ENCODE measurements at places on chromosomes 1 and 21.

DNA sequence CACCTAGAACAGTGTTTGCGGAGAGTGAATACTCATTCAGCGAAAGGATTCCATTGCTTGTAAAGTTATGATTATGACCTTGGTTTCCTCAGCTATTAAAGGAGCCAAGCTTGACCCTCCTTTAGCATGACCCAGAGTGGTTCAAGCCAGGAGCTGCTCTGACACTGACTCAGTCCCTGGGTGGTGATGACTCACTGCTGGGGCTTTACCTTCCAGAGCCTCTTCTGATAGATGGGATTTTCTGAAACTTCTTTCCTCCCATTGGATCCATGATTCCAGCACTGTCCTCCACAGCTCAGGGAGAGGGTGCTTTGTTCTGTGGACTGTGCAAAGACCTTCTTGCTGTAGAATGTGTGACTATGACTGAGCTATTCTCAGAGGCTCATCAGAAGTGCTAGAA, 77.4 kb downstream of the S1PR1 start:
- DNase-seq = peak; percentile 59

GRCh38 chr1:154556422-154556821, 2.0 kb downstream of the UBE2Q1 start:
- no peak for DNase-seq

GRCh38 chr21:41668051-41668541, 98.8 kb downstream of the RIPK4 start:
- no peak for DNase-seq

- DNase-seq = no peak
Observed at GRCh38 chr1:203126151-203126865, 1.2 kb upstream of the ADORA1 start.

DNA sequence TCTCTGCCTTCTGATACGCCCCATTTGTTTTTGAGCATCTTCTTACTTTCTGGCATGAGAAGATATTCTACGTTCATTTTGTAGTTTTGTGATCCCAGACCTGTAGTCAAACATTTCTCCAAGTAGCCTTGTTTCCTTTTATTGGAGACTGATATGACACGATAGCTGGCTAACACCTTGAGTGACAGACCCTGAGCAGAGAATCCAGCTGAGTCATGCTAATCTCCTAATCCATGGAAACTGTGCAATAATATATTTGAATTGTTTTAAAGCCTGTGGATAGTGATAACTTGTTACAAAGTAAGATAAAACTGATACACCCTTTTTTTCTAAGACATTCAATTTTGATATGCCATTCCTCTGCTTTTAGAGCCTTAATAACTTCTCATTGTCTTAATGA, 1.2 kb upstream of the IFI44L start:
- no peak for DNase-seq

- no peak for DNase-seq
Observed at GRCh38 chr1:36298640-36299039, 7.5 kb upstream of the SH3D21 start.

GRCh38 chr1:52556641-52557360, 3.9 kb upstream of the TUT4 start:
- DNase-seq = no peak

GRCh38 chr1:167404161-167404888, 114.0 kb downstream of the CD247 start:
- no peak for DNase-seq

DNA sequence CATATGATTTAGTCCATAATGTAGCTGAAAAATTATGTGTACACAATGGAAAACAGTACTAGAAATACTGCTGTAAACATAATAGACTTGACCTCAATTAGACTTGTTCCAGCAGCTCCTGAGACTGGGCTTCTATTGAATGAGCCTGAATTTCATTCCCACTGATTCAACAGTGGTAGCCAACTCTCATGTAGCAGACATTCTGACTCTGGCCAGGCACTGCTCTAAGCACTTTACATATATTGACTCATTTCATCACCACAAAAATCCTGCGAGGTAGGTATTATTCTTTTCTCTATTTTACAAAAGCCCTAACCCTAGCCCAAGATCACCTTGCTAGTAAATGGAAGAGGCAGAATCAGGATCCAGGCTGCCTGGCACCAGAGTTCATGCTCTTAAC, 12.8 kb upstream of the CTSS start:
- DNase-seq = no peak

DNA sequence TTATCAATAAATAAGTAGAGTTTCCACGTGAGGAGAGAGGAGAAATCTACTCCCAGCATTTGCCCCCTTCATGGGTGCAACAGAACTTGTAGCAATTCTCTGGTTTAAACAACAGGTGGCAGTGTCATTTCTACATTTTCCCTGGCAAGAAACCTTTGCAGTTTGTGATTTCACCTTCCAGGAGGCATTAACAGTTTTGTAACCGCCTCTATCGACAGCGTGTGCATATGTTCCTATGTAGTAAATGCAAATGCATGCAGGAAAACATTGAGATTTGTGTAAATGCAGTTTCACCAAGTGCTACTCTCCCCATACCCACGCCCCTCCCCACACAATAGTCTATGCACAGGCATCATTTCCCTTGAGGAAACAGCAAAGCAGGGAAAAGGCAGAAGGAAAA, 494.7 kb downstream of the SMYD3 start:
- DNase-seq = no peak

DNA sequence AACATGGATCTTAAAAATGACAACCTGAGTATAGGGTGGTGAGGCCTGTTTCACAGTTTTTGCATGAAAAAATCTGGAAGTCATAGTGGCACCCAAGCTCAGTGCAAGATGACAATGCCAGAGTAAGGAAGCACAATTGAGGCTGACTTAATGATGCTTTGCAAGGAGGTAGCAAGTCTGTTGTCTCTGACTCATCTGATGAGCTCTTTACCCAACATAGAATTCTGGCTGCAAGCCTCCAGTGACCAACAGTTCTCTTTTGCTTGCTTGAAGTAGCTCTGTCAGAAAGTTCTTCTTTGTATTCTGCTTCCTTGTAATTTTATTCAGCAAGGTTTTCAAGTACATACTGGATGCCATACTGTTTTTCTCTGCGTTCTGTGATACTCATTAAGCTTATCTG, 117.1 kb downstream of the FOXD2 start:
- DNase-seq = no peak

DNA sequence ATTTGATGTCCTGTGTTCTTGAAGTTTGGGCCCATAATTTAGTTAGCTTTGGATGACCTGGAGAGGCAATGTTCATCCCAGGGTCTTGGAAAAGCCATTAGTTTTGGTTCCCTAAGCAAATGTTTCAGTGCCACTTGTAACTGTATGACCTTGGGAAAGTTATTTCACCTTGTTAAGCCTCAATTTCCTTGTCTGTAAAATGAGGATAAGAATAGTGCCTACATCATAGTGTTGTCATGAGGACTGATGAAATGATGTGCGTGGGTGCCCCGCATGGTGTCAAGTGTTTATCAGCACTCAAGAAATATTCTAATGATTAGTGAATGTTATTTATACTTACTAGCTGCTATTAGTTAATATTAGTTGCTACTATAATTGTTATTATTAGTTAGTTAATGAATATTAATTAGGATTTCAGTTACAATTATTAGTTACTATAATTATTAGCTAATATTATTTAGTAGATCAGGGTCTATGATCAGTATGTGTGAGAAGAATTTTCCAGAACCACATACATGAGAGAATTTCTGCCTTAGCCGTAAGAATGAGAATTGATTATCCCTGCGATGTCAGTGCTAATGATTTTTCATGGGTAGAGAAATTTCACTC, 1.9 kb downstream of the SH3BGR start:
- DNase-seq = no peak

GRCh38 chr1:222290866-222291265, 257.0 kb downstream of the HHIPL2 start:
- DNase-seq = no peak

DNA sequence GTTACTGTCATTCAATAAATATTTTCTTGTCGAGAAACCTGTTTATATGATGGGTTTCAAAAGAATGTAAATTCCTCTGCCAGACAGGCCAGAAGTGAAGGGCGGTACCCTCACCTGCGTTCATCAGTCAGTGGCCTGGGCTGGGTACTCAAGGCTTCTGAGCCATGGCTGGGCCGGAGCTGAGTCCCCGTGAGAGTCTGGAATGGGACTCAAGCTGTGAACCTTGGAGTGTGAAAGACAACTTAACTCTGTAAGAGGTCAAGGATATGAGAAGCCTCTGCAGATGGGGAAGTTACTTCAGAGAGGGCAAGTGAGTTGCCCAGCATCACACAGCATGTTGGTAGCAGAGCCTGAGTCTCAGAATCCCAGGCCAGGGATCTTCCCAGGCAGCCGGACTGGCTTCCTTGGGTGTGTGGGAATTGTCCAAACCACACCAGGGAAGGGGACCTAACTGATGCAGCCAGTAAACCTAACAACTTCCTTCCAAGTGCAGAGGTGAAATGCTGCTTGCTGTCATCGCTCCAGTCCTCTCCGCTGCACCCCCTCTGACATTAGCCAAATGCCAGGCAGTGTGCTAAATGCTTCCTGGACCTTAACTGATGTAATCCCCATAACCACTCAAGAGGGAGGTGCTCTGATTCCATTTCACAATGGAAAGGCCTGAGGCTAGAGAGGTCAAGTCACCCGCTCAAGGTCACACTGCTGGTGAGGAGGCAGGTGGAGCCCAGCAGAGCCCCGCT, 4.8 kb downstream of the DISP3 start:
- DNase-seq = no peak

- DNase-seq = no peak
Observed at GRCh38 chr1:2250721-2251281, 22.7 kb downstream of the SKI start.

- peak; percentile 52 for DNase-seq
Observed at GRCh38 chr1:171188388-171189266, 3.5 kb downstream of the FMO2 start.

- no peak for DNase-seq
Observed at GRCh38 chr1:9586147-9586766, 2.5 kb upstream of the TMEM201 start.

GRCh38 chr1:213933336-213933735, 54.4 kb upstream of the PROX1 start:
- no peak for DNase-seq

DNA sequence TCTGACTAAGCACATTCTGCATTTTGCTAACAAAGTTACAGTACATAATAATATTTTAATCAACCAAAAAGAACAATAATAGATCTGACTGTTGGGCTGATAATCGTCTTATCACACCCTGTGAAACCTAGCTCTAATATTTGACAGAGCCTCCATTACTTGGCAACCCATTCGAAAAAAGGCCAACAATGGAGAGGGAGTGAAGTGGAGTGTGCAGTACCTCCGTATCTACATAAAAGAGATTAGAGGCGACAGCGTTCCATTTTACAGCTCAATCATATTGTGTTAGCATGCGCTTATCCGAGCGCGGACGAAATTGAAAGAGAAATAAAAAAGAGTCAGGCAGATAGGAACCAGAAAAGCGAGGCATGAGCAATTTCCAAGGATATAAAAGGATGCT, 137.3 kb upstream of the USH2A start:
- no peak for DNase-seq

- no peak for DNase-seq
Observed at GRCh38 chr1:1401457-1402010, 2.4 kb upstream of the CCNL2 start.

GRCh38 chr1:41589395-41589794, 104.9 kb upstream of the EDN2 start:
- DNase-seq = no peak

GRCh38 chr1:163870666-163871065, 548.9 kb downstream of the NUF2 start:
- DNase-seq = no peak

DNA sequence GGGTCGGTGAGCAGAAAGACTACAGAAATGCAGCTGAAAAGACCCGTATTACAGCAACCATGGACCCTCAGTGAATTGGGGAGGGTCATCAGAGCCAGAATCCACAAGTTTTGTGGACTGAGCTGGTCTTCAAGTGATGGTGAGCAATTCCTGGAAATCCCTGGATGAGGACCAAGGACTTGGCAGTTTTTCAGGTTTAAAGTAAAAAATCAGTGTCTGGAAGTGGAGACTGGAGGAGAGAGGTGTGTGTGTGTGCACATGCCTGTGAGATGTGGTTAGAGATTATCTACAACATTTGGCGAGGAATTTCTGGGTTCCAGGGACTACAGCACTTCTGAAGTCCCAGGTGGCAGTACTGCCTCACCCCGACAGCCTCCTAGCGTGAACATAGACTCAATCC, 56.4 kb downstream of the KIRREL1 start:
- no peak for DNase-seq

- DNase-seq = no peak
Observed at GRCh38 chr1:9472386-9473031, 66.8 kb upstream of the SLC25A33 start.

DNA sequence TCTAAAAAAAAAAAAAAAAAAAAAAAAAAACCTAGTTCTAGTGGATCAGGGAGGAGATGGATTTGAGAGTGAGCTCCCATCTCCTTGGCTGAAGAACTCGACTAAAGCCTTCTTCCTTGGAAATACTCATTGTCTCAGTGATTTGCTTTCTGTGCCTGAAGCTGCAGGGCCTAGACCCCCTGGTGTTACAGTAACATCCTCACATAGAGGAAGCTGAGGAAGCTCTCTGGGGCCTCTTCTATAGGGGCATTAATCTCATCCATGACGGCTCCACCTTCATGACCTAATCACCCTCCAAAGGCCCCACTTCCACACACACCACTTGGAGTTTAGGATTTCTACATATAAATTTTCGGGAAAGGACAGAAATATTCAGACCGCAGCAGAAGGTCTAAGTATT, 95.9 kb upstream of the ETS2 start:
- no peak for DNase-seq

DNA sequence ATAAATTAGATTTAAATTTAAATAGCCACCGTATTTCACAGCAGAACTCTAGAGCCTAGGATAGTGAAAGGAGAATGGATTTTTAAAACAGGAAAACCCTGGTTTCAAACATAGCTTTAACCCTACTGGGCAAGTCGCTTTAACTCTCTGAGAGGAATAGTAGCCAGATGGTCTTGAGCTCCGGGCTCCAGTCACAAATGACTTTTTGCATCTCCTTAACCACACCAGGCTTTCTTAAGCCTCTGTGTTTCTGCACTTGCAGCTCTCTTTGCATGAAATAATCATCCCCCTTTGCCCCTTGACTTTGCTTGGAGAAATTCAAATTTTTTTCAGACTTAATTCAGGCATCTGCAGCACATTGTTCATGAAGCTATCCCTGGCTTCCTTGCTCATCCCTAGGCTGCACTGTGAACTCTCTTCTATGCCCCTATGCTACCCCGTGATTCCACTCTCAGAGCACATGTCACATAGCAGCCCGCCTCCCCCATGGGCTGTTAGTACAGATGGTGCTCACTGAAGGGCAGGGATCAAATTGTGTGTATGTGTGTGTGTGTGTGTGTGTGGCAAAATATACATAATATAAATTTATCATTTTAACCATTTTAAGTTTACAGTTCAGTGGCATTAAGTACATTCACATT, 68.8 kb upstream of the DAB1 start:
- no peak for DNase-seq

GRCh38 chr1:116558140-116558549, 12.7 kb downstream of the CD58 start:
- DNase-seq = no peak

GRCh38 chr1:58611861-58612385, 34.9 kb upstream of the TACSTD2 start:
- no peak for DNase-seq

Measured in stimulated activated naive CD8-positive, alpha-beta T cell treated with anti-CD3 and anti-CD28 coated beads, Interleukin-15, Interleukin-2, amounts not matched to agents 100 U/mL and 50 U/mL, for 24 hours (primary cell).